Astrocyte (in vitro differentiated cells and primary cell): ENCODE measurements at places on chromosomes 16 and 17.

DNA sequence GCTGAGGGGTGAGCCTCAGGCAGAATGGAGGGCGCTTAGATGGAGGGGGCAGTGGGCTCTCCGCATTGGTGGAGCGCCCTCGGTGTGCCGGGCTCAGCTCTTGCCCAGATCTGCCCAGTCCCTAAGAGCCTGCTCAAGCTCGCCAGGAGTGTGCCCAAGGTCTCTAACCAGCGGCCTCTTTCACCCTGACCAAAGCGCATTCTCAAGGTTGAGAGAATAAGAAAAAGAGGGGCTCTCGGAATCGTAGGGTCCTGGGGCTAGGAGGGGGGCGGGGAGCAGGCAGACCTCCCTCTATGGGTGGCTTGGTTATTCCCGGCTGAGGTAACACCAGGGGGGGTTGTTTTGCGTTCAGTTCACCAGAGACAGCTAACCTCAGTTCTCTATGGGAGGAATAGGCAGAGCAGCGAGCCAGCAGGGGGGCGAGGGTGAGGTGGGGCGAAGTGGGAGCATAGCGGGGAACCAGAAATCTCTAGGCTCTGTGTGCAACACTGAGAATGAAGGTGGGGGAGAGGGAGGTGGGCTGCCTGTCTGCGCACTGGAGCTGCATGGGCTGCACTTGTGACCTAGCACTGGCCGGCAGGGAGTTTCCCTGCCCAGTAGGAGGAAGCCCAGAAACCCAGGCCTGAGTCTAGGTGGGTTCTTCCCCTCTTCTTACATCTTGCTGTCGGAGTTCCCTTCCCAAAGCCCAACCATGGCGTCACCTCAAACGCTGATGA lies 3.0 kb downstream of the TMEM132E start:
- no peak for DNase-seq
- peaks cover 54% of the 10 kb centered on the region for H3K27me3 ChIP-seq
- no peaks in the 10 kb centered on the region for H3K36me3 ChIP-seq
- H3K4me1 ChIP-seq = peaks cover 8% of the 10 kb centered on the region

DNA sequence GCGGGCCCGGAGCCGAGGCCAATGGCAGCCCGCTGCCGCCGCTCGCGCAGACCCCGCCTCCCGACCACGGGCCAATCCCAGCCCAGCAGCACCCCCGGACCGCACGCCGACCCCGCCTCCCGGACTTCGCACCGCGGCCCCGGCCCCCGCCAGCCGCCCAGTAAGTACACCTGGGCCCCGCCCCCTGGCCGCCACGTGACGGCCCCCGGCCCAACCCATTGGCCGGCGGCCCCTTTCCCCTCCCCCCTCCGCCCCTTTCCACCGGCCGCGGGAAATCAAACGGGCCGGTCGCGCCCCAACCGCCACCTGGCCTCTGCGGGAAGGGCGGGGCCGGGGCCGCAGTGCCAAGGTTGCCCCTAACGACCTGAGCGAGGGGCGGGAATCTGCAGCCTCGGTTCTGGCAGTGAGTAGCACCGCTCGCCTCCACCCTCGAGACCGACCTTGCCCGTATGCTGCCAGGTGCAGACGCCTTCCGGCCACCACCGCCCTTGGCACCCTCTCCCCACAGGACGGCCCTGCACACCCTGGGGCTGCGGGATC lies at the start of gene YBX2:
Gene YBX2 (minus strand): TSS at position 26 of the 540 bp plus-strand sequence. CDS start 139 bp downstream, outside the sequence.
- H3K27ac ChIP-seq = no peak within 1 kb of the TSS
- peaks cover 8% of the 10 kb centered on the region for H3K4me1 ChIP-seq
- H3K36me3 ChIP-seq = no peaks in the 10 kb centered on the region

DNA sequence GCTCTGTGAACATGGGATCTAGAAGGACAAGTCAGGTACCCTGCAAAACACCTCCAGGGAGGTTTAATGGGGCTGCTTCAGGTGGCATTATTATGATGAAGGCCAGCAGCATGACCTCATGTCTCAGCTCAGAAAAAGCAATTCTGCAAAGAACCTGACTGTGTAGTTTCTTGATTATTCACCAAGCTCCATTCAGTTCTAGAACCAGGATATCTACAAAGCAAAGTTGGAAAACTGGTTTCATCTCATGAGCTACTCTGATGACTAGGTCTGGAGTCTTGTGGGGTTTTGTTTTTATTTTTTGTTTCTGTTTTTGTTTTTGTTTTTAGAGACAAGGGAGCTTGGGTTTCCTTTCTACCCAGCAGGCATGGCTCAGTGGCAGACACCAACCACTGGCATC lies 19.0 kb upstream of the LRRC37A3 start:
- H3K4me3 ChIP-seq = no peak overlapping the region
- no peak overlapping the region for H3K27ac ChIP-seq
- no peak for DNase-seq
- H3K27me3 ChIP-seq = no peaks in the 10 kb centered on the region
- no peaks in the 10 kb centered on the region for H3K36me3 ChIP-seq

DNA sequence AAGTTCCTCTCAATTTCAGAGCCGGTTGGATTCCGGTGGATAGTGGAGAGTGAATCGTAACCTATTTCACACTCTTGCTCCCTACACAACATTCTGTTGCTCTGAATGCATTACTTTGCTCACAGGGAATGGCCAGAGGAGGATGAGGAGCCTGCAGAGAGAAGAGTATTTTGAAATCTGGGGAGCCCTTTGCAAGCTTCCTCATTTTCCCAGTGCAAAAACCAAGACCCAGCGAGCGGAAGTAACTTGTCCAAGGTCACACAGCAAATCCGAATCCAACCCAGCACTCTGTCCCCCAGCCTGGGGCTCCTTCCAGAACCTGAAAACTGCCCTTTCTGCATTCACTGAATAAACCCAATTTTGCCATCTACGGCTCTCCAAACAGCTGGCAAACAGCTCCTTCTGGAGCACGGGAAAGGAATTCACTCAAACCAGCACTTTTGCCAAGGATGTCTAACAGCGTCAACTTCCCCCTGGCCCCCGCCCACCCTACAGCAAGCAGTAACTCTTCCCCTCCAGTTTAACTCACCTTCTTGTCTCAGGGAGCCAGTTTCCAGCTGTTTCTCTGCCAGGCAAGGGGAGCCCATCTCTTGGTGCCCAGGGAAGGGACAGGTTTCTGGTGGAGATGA lies 557 bp downstream of the KCNG4 start:
- no peak for DNase-seq
- H3K27ac ChIP-seq = no peak overlapping the region
- H3K4me3 ChIP-seq = no peak overlapping the region
- no peaks in the 10 kb centered on the region for H3K36me3 ChIP-seq
- no peaks in the 10 kb centered on the region for H3K4me1 ChIP-seq

DNA sequence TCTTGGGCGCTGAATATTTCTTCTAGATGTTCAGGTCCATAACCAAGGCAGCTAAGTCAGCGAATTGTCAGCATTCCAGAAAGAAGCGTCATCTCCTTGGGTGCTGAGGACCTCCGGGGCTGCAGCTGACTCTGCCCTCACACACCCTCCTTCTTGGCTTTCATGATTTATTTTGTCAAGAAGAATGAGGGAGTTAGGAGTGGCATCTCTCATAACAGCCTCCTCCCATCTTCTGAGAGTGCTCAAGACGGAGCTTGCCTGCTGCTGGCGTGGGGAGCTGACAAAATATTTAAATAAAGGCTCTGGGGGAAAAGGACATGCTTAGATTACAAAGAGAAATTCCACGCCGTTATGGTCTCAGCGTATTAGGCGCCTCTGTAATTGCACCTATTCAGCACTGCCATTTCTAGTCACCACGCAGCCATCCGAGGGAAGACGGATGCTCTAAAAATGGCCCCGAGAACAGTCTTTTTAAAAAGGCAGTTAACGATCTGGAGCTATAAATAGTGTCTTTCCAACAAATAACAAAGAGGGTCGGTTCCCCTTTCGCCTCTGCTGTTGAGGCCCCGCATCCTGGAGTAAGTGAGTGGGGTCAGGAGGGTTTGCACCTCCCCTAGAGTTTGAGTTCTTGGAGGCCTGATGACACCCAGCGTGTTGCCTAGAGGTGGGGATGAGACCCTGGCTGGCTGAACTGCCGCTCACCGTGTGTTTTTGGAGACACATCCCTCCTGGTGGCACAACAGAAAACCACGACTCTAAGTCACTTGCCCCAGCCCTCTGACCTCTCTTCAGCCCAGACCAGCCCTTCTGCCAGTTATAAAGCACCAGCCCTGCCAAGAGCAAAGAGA lies 187.0 kb downstream of the CCDC182 start:
- H3K4me3 ChIP-seq = peak overlapping the region; percentile 8
- peaks cover 31% of the 10 kb centered on the region for H3K4me1 ChIP-seq

- DNase-seq = no peak
- H3K36me3 ChIP-seq = no peaks in the 10 kb centered on the region
- no peaks in the 10 kb centered on the region for H3K4me1 ChIP-seq
Measured at GRCh38 chr17:29802246-29802645, 127.8 kb downstream of the SSH2 start.

- H3K27me3 ChIP-seq = no peaks in the 10 kb centered on the region
- H3K4me1 ChIP-seq = peaks cover 13% of the 10 kb centered on the region
- no peaks in the 10 kb centered on the region for H3K36me3 ChIP-seq
- DNase-seq = no peak
Measured at GRCh38 chr17:78039581-78039980, 81.1 kb downstream of the TNRC6C start.

DNA sequence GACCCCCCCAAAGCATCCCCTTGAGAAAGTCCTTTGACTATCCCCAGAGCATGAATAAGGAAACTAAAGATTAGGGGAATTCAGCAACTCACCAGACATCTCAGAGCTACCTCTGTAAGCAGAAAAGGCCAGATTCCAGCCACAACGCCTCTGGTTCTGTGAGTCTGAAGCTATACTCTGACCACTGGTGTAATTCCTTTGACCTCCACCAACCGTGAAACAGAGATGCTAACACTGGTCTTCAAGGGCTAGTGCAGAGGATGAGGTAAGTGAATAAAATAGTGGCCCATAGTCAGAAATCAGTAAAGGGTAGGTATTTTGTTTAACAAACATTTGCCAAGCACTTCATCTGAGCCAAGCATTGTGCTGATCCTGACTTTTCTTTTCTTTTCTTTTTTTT lies 353.4 kb downstream of the NPIPA8 start:
- H3K36me3 ChIP-seq = no peaks in the 10 kb centered on the region
- H3K4me1 ChIP-seq = no peaks in the 10 kb centered on the region
- H3K27me3 ChIP-seq = no peaks in the 10 kb centered on the region
- H3K4me3 ChIP-seq = no peak overlapping the region

- H3K4me1 ChIP-seq = no peaks in the 10 kb centered on the region
- H3K27ac ChIP-seq = no peak overlapping the region
- H3K27me3 ChIP-seq = peaks cover 37% of the 10 kb centered on the region
- H3K36me3 ChIP-seq = no peaks in the 10 kb centered on the region
Measured at GRCh38 chr17:47797797-47798196, 23.8 kb downstream of the OSBPL7 start.

- DNase-seq = no peak
- H3K36me3 ChIP-seq = peaks cover 12% of the 10 kb centered on the region
- no peaks in the 10 kb centered on the region for H3K4me1 ChIP-seq
- no peak overlapping the region for H3K27ac ChIP-seq
- H3K27me3 ChIP-seq = no peaks in the 10 kb centered on the region
Measured at GRCh38 chr16:3597226-3597625, 14.2 kb downstream of the SLX4 start.

DNA sequence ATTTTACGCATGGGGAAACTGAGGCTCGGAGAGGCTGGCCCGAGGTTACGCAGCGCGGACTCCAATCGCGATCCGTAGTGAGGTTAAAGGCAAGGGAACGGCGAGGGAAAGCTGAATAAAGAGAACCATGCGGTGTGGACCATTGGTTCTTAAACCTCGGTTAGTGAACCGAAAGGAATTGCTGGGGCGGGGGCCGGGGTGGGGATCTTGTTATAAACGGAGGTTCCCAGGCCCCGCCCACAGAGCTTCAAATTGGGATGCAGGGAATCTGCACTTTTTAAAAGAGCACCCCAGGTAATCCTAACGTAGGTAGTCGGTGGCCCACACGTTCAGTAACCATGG lies 524 bp downstream of the IQCK start:
- peaks cover 14% of the 10 kb centered on the region for H3K4me1 ChIP-seq
- DNase-seq = no peak
- H3K27me3 ChIP-seq = no peaks in the 10 kb centered on the region
- peak overlapping the region; percentile 77 for H3K27ac ChIP-seq
- peak overlapping the region; percentile 85 for H3K4me3 ChIP-seq

GRCh38 chr17:13114601-13115031 lies 96.8 kb upstream of the ELAC2 start:
- DNase-seq = peak; percentile 74
- no peaks in the 10 kb centered on the region for H3K4me1 ChIP-seq
- H3K27ac ChIP-seq = no peak overlapping the region
- H3K4me3 ChIP-seq = no peak overlapping the region

DNA sequence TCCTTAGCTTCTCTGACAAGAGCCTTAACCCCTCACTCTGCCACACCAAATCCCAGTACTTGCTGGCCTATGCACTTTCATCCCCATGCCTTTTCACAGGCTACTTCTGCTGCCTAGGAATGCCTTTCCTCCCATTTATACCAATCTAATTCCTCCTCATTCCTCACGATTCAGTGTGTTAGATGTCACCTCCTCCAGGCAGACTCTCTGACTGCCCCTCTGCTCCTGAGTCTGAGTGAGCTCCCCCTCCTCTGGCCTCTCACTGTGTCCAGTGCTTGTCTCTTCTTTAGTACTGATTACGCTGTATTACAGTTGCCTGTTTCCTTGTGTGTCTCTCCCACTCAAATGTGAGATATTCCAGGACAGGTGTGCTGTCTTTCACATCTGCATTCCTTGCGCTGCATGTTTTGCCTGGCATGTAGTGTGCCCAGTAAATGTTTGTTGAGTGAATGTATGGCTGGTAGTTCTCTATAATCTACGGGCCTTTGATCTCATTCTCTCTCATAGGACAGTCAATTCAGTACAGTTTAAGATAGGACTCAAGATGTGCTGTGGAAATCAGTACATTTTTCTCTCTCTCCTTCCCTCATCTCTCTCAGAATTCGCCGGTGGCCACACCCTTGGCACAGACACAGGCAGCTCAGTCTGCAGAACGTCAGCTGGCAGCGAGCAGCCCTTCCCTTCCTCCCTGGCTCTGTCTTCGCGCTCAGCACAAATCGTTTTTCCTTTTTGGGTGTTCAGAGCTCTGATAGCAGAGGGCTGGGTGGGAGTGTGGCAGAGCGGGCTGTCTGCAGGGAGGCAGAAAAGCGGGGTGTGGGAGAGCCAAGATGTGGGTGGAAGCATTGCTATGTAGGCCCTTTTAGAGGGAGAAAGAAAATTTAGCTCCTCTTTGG lies 18.5 kb downstream of the ARL4D start:
- H3K36me3 ChIP-seq = no peaks in the 10 kb centered on the region
- no peak overlapping the region for H3K4me3 ChIP-seq
- peak; percentile 62 for DNase-seq
- peaks cover 27% of the 10 kb centered on the region for H3K4me1 ChIP-seq
- H3K27me3 ChIP-seq = no peaks in the 10 kb centered on the region
- H3K27ac ChIP-seq = no peak overlapping the region

- peaks cover 18% of the 10 kb centered on the region for H3K4me1 ChIP-seq
- H3K4me3 ChIP-seq = no peak overlapping the region
- no peak overlapping the region for H3K27ac ChIP-seq
- no peaks in the 10 kb centered on the region for H3K27me3 ChIP-seq
Measured at GRCh38 chr16:17159617-17160016, 311.1 kb downstream of the XYLT1 start.
